Activated CD4-positive, alpha-beta memory T cell treated with anti-CD3 and anti-CD28 coated beads for 36 hours (primary cell): ENCODE measurements at places on chromosomes 11 and 22. TPM values are rescaled to one million over a fixed set of nuclear protein-coding genes. Genes with fewer than 3 reads are reported as not detected.

The TRIM49 gene
- not detected for total RNA-seq

The KRTAP5-1 gene
- not detected for total RNA-seq

DNA sequence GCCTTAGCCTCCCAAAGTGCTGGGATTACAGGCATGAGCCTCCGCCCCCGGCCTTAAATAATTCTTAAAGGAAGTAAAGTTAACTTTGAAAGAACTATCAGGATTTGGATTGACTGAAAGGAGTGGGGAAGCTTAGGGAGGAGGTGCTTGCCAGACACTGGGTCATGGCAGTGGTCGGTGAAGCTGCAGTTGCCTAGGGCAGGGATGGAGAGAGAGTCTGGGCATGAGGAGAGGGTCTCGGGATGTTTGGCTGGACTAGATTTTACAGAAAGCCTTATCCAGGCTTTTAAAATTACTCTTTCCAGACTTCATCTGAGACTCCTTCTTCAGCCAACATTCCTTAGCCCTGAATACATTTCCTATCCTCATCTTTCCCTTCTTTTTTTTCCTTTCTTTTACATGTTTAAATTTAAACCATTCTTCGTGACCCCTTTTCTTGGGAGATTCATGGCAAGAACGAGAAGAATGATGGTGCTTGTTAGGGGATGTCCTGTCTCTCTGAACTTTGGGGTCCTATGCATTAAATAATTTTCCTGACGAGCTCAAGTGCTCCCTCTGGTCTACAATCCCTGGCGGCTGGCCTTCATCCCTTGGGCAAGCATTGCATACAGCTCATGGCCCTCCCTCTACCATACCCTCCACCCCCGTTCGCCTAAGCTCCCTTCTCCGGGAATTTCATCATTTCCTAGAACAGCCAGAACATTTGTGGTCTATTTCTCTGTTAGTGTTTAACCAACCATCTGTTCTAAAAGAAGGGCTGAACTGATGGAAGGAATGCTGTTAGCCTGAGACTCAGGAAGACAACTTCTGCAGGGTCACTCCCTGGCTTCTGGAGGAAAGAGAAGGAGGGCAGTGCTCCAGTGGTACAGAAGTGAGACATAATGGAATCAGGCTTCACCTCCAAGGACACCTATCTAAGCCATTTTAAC is at the start of gene NNMT:
Gene NNMT (plus strand): TSS at position 724 of the 929 bp plus-strand sequence. CDS start 158 bp downstream, at position 882.
- no peaks in the 10 kb centered on the region for H3K36me3 ChIP-seq
- peaks cover 13% of the 10 kb centered on the region for H3K27me3 ChIP-seq
- no peak within 1 kb of the TSS for H3K27ac ChIP-seq
- no peak within 1 kb of the TSS for H3K4me3 ChIP-seq
- H3K4me1 ChIP-seq, result no peaks in the 10 kb centered on the region

DNA sequence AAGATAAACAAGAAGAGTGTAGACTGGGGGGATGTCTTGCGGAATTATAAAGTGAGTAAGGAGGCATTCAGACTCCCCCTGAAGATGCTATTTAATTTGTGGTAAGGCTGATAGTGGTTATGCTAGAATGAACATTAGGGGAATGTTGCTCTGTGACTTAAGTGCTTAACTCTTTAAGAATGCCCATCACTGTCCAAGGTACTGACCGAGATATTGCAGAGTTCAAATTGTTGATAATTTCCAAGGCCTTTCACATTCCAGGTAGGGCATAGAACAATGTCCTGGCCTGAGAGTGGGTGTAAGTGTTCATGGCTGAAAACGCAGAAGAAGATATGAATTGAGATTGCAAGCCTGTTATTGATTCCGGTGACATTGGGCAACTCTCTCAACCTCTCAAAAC is 90.3 kb upstream of the SEZ6L start:
- H3K4me1 ChIP-seq, result no peaks in the 10 kb centered on the region
- no peak overlapping the region for H3K4me3 ChIP-seq
- no peaks in the 10 kb centered on the region for H3K36me3 ChIP-seq
- no peak for DNase-seq

DNA sequence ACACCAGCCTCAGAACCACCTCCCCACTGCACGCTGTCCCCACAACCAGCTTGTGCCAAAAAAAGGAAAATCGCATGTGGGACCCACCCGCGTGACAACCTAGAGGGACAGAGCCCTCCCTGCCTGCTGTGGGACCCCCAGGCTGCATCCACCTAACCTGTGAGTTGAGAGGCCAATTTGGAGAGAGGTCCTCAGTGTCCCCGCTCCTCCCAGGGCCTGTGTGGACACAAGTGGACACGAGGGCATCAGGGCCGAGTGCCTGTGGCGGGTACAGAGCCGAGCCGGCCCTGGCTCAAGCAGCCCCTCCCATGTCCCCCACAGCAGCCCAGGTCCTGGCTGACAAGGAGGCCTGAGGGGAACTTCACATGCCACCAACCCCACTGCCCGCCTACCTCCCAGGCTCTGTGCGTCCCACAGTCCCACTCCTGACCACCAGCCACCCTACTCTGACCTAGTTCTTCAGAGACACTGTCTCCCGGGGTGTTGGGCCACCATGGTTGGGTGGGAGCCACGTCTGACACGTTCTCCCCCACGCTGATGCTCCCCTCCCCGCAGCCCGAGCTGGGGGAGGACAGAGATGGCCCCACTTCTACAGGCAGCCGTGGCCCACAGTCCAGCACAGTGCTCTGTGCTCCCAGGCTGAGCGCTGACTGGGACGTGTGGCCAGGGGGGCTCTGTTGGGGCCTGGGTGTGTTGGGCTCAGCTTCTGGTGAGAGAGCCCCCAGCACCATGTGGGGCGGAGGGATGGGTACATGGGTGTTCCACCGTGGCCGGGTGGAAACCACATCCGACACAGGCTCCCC is 19.2 kb downstream of the SELENOO start:
- peaks cover 34% of the 10 kb centered on the region for H3K36me3 ChIP-seq
- H3K4me3 ChIP-seq, result no peak overlapping the region
- no peak overlapping the region for H3K27ac ChIP-seq
- H3K4me1 ChIP-seq, result no peaks in the 10 kb centered on the region

DNA sequence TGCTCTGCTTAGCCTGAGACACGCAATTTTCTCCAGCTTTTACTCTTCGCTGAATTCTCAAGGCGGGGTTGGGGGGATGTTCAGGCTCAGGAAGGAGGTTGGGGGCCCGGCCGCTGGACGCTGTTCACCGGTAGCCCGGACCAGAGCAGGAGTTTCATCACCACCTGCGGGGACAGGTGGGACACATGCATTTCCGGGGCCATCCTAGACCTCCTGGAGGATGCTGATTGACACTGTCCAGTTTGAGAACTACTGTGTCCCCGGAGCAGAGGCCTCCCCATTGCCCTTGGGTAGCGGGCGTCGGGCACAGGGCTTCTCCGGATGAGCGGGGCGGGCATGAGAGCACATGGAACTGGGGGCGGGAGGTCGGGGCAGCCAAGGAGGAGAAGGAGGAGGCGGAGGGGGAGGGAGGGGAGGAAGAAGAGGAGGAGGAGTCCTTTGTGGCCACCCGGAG is 144.0 kb upstream of the GRK3 start:
- no peak for DNase-seq
- no peak overlapping the region for H3K4me3 ChIP-seq
- H3K4me1 ChIP-seq, result peaks cover 20% of the 10 kb centered on the region
- H3K27me3 ChIP-seq, result peaks cover 54% of the 10 kb centered on the region
- no peak overlapping the region for H3K27ac ChIP-seq
- no peaks in the 10 kb centered on the region for H3K36me3 ChIP-seq

The BATF2 gene
- not detected for total RNA-seq

The HPS4 gene
- total RNA-seq, result 41.7 TPM

GRCh38 chr11:75072582-75072981 is 24.1 kb downstream of the OR2AT4 start:
- H3K27me3 ChIP-seq, result peaks cover 20% of the 10 kb centered on the region
- no peak for DNase-seq
- no peaks in the 10 kb centered on the region for H3K36me3 ChIP-seq
- H3K27ac ChIP-seq, result no peak overlapping the region

DNA sequence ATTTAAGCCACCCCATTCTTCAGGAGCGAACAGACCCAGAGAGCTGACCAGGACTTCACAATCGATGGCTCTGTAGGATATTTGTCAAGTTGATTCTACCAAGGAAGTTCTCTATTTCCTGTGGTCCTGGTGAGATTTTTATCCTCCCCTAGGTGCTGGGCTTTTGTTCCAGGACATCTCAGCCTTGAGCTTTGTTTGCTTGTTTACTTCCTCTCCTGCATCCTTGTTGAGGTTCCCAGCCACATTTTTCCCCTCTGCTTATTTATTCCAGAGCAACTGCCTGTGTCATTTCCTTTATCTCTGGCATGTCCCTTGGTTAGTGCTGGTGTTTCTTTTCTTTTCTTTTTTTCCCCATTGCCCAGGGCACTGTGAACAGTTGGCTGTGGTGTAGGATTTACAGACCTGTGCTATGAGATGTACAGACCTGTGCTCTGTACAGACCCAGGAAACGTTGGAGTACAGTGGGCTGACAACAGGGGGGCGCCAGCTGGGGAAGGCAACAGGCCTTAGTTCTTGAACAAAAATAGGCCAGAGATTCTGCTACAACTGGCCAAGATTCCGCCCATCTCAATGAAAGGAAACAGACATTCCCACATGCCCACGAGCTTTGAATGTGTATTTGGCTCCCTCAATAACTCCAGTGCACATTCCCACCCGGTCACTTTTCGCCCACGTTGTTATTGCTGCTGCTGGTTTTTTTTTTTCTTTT is 235.9 kb upstream of the DDI1 start:
- no peak overlapping the region for H3K27ac ChIP-seq
- DNase-seq, result no peak
- no peaks in the 10 kb centered on the region for H3K4me1 ChIP-seq
